CD4-positive, alpha-beta T cell treated with Interleukin-12 subunit alpha and Interleukin-12 subunit beta, for 1 hour (primary cell): ENCODE measurements at places on chromosomes 1 and 21.
A peak's percentile ranks its signal among the peaks of the same experiment; 100 is the strongest.

DNA sequence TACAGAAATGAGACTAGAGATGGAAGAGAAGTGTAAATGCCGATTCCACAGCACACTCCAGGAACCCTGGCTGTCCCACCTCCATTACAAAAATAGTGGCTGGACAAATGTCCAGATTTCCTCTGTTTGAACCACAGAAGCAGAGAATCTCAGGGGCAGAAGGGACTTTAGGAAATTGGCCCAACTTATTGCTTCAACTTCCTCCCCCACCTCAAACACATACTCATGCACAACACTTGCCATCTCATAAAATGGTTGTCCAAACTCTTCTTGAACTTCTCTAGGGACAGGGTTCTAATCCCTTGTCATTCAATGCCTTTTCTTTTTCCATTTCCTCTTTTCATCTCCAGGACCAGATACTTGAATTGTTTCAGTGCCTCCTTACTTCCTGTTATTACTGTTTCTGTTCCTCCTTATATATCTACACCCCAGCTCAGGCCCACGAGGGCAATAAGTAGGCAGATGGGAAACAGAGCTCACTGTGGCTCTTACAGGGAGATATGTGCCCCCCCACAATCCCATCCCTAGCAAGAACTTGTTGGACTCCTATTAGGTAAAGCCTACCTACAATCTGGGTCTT lies 8.5 kb upstream of the B4GALT3 start:
- no peak for DNase-seq

- DNase-seq: no peak
Observed at GRCh38 chr21:26505211-26505610, 67.9 kb downstream of the CYYR1 start.

GRCh38 chr1:175683491-175684298 lies 59.7 kb downstream of the TNR start:
- no peak for DNase-seq

- no peak for DNase-seq
Observed at GRCh38 chr1:239467730-239468129, 81.4 kb downstream of the CHRM3 start.

- no peak for DNase-seq
Observed at GRCh38 chr21:38544661-38545060, 46.4 kb upstream of the ERG start.

DNA sequence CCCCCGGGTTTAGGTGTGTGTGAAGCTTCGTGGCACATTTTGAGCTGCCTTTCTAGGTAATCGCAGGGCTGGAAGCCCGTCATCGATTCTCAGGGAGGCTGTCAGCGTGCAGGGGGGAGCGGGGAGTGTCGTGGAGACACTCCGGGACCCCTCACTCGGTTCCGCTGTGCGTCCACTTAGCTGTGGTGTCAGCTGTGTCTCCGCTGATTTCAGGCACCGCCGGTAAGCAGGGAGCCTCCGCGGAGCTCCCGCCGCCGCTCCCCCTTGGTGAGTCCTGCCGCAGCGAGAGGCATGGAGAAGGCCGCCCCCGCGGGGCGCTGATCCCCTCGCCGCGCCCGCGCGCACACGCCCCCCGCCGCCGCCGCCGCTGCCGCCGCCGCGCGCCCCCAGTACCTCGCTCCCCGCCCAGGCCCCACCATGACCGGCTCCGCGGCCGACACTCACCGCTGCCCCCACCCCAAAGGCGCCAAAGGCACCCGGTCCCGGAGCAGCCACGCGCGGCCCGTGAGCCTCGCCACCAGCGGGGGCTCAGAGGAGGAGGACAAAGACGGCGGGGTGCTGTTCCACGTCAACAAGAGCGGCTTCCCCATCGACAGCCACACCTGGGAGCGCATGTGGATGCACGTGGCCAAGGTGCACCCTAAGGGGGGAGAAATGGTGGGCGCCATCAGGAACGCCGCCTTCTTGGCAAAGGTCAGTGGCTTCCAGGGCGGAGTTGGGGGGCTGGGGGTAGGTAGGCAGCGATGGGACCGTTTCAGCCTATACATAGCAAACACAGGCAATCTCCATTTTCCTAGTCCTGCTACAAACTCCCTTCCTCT lies 995 bp downstream of the VASH2 start:
- DNase-seq: no peak

- DNase-seq: no peak
Observed at GRCh38 chr1:158200527-158200926, 19.8 kb downstream of the CD1D start.

- DNase-seq: peak; percentile 85
Observed at GRCh38 chr21:14545906-14546480, at the start of gene SAMSN1. SAMSN1 (minus strand) TSS chr21:14546315; CDS start chr21:14546261, 54 bp downstream.

DNA sequence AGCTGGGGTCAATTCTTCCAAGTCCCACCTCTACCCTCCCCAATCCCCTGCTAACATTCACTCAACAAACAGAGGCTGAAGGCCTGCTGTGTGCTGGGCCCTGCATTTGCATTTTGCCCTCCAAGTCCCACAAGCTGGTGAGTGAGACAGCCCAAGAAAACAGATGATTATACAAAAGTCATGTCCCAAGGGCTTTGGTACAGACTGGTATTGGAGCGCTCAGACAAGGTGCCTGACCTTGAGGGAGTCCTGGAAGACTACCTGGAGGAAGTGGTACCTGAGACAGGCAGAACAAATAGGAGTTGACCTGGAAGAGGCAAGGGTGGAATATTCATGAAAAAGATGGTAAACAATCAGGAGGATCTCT lies 4.2 kb downstream of the LMOD1 start:
- DNase-seq: no peak

DNA sequence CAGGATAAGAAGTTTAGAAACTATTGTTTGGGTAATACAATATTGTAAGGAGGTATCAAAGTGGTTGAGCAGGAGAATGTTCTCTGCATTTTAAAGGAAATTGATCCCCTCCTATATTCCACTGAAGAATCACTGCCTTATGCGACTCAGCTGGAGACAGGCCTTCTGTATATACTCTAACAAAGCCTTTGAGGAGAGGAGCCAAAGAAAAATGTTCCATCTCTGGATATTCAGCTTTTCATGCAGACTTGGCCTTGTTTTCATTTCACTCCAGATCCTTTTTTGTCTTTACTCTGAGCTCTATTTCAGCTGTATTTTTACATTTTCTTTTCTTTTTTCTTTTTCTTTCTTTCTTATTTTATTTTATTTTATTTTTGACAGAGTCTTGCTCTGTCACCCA lies 42.1 kb upstream of the S1PR1 start:
- DNase-seq: no peak

- no peak for DNase-seq
Observed at GRCh38 chr1:97332716-97333115, 588.1 kb downstream of the DPYD start.

DNA sequence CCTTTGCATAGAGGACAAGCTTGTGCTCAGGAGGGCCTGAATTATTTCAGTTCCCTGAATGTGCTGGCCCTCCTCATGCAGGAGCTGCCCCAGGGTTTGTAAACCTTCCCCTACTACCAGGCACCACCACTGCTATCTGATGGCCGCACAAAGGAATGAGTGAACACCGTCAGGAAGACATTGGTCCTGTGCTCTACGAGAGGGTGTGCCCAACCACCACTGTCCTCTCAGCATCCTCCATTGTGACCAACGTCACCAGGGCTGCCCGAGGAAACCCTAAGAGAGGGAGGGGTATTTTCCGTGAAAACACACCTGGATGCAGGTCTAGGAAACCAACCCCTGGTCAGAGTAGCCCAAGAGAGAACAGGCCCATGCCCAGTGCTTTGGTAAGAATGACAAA lies 657.5 kb downstream of the KIF26B start:
- DNase-seq: no peak

- no peak for DNase-seq
Observed at GRCh38 chr1:9314111-9314510, 21.4 kb downstream of the SPSB1 start.

GRCh38 chr1:211320980-211321379 lies 5.7 kb upstream of the TRAF5 start:
- no peak for DNase-seq

GRCh38 chr1:16608838-16609560 lies 4.4 kb downstream of the NBPF1 start:
- no peak for DNase-seq

DNA sequence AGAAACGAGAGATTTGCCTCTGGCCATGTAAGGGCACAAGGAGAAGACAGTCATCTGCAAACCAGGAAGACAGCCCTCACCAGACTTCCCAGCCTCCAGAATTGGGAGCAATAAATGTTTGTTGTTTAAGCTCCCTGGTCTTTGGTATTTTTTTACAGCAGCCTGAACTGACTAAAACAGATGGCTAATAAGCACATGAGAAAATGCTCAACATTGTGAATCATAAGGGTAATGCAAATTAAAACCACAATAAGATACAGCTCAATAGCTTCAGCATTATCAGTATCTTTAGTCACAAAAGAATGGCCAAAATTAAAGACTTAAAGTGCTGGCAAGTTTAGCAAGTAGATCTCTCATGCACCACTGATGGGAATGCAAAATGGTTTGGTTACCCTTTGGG lies 11.7 kb downstream of the UBE2G2 start:
- DNase-seq: no peak

DNA sequence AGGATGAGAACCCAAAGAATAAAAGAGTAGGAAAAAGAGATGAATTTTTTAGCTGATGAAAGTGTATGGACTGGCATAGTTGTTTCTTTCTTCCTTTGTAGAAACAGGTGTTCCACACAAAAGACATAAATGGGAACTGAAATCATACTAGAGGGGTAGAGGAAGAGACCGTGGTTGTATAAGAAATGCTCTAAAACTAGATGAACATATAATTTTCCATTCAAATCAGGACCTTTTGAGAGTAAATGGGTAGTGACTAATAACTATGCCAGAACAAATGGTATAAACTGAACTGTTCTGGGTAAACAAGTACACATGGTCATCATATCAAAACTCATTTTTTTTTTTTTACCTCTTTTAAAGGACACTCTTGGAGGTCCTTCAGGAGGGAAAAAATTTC lies 344.2 kb downstream of the VAV3 start:
- no peak for DNase-seq

DNA sequence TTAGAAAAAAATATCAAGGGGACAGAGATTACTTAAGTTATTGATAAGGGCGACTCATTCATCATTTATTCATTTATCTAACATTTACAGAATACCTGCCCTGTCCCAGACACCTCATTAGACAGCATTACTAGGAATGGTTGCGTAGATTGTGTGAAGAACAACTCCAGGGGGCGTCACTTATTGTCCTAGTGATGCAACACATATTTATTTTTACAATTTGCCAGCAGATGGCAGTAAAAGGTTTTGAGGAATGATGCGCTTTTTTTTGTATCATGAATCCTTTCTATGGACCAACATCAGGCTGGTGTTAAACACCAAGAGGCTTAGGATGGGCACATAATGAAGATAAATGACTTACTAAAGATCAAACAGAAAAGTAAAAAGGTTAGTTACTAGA lies 5.5 kb downstream of the NCAM2 start:
- DNase-seq: no peak
